AG09319 (cell line): ENCODE measurements at places on chromosomes 1 and 21.

DNA sequence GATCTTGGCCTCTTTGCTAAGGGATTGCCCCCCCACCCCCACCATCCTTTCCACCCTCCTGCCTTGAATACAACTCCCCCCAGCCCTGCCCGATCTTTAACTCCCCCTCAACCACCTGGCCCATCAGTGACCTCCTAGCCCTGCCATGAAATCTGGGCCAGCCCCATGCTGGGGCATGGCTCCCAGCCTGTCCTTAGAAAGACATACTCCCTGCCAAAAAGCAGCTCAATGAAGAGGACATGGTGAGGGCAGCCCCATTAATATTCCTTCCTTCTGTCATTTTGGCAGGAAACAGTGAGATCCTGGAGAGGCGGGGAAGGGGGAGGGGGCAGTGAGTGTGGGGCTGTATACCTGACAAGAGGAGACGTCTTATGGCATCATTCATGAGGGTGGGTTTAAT lies 66.8 kb upstream of the DISP3 start:
- no peak for DNase-seq

GRCh38 chr1:16906873-16907272 lies 11.1 kb downstream of the RNU1-2 start:
- DNase-seq, result no peak

- DNase-seq, result no peak
Observed at GRCh38 chr1:40917995-40918711, 56.0 kb upstream of the CITED4 start.

DNA sequence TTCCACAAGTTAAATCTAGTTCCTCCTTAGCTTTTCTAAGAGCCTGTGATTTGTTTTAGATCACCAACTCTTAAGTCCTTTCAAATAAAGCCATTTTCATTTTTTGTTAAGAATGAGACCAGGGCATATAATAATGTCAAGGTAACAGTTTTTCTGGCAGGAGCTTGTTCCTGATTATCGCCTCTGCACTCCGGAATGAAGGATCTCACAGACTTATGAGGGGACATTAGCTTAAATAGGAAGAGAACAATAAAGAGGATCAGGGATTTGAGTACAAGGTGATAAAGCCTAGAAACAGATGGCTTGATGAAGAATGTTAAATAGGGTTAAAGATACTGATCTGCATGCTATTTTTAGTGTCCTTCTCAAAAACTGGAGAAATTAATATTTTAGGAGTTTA lies 13.6 kb upstream of the OTUD7B start:
- DNase-seq, result no peak

DNA sequence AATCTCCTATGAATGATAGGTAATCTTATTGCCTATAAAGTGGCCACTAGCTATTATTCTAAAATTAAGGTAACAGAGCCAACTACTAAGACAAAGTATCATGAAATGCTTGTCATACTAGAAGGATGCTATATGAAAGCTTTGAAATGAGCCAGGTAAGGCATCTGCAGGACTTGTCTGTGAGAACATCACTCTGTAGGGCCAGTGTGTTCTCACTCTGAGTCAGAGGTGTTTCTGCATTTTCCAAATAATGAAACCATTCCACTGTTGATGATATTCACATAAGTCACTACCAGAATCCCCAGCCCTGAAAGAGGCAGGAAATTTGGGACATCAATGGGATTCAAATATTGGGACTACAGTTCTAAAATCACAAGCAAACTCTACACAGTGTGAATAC lies 25.8 kb upstream of the GBP5 start:
- no peak for DNase-seq

GRCh38 chr1:109984190-109984455 lies 442 bp upstream of the AHCYL1 start:
- no peak for DNase-seq

DNA sequence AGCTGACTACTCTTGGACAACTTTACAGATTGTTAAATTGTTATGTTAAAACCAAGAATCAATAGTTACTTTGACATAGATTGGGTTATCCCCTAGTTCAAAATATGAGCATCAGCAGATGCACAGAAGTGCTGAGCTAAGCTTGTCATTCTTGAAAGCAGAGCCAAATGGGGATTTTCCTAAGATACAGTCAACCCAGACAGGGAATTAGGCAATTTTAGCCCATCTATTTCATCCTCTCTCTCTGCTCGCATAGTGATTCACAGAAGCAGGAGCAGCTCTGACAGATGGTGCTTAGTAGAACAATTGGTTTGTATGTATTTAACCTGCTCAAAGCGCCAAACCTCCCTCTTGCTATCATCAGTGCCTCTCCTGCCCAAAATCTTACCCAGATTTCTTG lies 27.9 kb upstream of the PRRC2C start:
- no peak for DNase-seq

GRCh38 chr1:21552715-21553114 lies 43.5 kb downstream of the ALPL start:
- DNase-seq, result peak; percentile 19

- DNase-seq, result no peak
Observed at GRCh38 chr21:35506352-35506751, 457.2 kb upstream of the RUNX1 start.

- DNase-seq, result no peak
Observed at GRCh38 chr1:206713910-206714312, 29.2 kb downstream of the MAPKAPK2 start.

DNA sequence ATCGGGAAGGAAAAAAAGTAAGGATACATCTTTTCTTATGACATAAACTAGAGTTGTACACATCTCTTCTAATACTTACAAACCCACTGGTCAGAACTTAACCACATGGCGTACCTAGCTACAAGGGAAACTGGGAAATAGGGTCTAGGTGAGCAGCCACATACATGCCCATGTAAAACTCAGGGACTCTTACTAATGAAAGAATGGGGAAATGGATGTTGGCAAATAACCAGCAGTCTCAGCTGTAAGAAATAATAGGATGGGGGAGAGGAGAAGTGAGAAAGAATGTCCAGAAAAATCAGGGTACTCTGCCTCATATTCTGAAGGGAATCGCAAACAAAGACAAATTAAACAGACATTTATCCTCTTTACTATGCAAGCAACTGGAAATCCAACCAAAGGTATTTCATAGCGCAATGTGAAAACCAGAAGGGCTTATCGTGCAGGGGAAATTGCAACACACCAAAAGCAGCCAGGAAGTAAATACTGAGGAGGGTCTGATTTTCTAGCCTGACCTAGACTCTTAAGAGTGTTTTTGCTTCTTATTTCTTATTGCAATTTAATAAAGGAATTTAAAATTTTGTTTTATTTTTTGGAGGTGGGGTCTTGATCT lies 17.5 kb downstream of the GTF2B start:
- no peak for DNase-seq

DNA sequence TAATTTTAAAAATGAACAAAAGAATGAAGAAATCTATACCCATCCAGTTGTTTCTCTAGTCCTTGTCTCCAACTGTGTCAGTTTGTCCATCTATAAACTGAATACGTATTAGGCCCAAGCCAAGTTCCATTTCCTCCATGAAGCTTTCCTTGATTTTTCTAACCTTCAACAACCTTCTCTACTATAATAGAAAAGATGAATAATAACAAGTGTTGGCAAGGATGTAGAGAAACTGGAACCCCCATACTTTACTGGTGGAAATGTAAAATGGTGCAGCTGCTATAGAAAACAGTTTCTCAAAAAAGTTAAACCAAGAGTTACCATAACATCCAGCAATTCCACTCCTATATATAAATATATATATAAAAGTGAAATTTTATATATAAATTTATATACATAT lies 10.6 kb downstream of the KIAA0319L start:
- no peak for DNase-seq

DNA sequence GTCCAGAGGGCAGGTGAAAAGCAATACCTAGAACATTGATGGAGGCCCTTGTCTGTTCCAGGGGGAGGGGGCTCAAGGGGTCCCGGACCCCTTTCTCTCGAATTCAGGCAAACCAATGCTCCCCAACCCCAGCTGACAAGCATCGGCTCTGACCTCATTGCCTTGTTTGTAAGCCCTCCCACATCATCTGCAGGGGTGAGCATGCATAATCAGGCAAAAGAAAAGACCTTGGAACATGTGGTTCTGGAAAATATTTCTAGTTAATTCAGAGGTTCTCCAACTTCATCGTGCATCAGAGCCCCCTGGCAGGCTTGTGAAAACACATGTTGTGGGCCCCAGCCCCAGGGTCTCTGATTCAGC lies 231.3 kb downstream of the TOMM20 start:
- no peak for DNase-seq

- no peak for DNase-seq
Observed at GRCh38 chr1:208332774-208333126, 88.6 kb upstream of the PLXNA2 start.

- no peak for DNase-seq
Observed at GRCh38 chr1:43279161-43279560, 6.2 kb downstream of the C1orf210 start.

- DNase-seq, result no peak
Observed at GRCh38 chr1:65360648-65361047, 51.3 kb downstream of the DNAJC6 start.

- no peak for DNase-seq
Observed at GRCh38 chr1:179178950-179179349, 50.5 kb downstream of the ABL2 start.

DNA sequence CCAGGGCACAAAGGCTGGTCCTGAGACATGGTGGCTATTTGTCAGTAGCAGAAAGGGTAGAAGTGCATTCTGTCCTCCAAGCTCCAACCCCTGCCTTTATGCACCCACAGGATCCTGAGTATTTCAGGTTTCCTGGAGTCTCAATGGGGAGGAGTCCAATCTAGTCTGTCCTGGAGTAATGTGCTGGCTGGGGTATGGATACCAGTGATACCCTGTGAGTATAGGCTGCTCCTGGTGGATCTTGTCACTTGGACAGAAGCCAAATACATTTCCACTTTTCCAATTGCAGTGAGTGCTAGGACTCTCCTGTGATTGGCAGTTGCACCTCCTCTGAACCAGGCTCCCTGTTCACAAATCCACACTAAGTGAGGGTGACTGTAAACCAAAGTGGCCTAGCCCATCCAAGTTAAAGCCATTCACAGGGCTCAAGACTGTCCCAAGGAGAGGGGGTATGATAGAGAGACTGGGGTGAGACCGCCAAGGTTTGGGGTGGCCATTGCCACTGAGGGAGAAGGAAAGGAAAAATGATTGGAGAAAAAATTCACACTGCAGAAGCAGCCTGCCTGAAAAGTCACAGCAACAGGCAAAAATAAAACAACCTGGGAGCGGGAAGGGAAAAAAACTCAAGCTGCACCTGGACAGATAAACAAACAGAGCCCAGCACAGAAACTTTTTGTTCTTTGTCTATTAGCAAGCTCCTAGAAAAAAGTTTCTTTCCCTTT lies 163.4 kb upstream of the ETV3 start:
- DNase-seq, result no peak

DNA sequence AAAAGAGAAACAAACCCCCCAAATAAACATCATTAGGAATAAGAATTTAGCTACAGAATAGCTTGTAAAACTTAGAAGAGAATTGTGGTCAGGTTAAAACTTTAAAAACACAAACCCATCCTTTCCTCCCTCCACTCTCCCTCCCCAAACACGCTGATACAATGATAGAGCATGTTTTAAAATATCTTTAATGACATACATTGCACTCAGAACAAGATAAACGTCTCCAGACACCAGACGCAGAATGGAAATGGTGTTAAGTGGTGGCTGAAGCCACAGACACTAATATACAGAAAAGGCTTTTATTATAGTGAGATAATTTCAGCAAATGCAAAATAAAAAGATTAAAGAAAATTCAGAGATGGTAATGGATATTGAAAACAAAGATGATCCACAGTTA lies 58.9 kb upstream of the SAMD13 start:
- DNase-seq, result no peak
